ENCODE measurements at places on chromosomes 5 and 9.

DNA sequence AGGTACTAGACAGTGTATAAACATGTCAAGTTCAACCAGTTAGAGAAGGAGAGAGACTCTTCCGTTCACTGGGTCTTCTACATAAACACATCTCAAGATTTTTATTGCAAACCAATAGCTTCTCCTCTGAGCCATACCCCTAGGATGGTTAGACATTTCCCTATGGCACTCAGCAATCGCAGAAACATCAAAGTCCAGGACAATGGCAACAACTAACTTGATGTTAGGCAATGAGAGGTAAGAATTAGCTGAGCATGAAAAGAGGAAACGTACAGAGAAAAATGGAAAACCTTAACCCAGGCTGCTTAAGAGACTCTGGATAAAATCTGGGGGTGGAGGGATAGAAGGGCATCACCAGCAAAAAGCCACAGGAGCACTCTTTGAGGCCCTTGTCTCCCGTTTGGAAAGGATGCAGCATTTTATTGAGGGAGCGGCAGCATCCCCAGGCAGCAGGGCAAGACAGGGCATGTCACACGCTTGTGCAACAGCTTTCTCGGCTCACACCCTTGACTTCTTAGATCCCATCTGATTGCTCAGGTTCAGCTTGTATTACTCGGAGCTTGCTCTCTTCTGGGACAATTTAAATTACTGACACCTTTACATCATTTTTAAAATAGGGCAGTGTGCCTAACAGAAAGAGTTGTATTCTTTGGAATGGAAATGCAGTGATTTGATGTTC, 8.6 kb upstream of the PSAT1 start:
- DNase-seq = no peak

DNA sequence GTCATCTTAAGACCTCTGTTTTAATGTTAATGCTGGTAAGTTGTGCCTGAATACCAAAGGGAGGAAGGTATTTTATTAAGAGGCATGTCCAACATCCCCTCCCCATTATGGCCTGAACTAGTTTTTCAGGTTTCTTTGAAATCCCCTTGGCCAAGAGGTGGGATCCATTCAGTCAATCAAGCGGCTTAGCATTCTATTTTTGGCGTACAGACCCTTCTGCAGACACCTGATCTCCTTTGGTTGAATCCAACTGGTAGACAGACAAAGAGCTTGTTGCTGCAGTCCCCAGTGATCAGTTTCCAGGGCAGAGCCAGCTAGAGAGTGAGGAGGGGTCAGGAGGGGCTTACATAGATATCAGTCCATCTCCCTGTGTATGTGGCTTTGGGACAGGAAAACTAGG, 7.9 kb upstream of the KCNMB1 start:
- no peak for DNase-seq

DNA sequence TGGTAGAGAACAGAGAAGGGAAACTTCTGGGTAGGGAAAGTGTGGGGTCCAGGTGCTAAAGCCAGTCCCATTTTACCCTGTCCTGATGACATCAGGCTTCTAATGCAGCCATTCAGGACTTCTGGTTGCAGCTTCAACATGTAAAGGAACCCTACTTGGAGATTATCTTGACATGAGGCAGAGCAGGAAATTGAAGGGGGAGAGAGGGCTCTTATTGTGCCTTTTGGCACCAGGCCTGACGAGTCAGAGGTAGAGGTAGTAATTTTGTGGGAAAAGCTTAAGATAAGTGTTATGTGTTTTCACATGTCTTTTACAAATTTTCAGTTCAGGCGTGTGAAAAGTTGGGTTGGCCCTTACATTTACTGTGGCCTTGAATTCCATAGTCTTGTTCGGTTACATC, 102.4 kb upstream of the APC start:
- no peak for DNase-seq

GRCh38 chr5:43208658-43209057, 16.6 kb downstream of the NIM1K start:
- no peak for DNase-seq

DNA sequence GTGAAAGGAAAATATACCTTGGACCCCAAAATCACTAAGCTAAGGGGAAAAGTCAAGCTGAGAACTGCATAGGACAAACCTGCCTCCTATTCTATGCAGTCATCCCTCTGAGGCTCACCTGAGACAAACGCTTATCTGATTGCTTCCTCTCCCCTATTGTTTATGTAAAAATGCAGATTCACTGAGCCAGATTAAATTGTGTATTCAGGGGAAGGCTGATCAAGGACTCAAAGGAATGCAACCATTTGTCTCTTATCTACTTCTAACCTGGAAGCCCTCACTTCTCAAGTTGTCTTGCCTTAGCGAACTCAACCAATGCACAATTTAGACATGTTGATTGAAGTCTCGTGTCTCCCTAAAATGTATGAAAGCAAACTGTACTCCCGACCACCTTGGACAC, 13.3 kb downstream of the SPARC start:
- DNase-seq = no peak

DNA sequence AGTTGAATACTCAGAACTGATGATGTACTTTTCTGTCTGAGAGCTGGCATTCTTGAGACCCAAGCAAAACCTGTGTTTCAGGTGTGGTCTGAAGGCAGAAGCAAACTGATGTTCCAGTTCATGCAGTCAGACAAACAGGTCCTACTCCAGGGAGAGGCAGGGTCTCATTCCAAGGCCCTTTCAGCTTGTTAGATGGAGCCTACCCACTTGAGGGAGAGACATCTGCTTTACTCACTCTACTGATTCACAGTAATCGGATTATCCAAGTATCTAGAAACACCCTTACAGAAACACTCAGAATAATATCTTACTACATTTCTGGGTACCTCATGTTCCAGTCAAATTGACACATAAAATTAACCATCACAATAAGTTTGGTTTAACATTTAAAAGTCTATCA, 207.8 kb downstream of the KDM4C start:
- no peak for DNase-seq

DNA sequence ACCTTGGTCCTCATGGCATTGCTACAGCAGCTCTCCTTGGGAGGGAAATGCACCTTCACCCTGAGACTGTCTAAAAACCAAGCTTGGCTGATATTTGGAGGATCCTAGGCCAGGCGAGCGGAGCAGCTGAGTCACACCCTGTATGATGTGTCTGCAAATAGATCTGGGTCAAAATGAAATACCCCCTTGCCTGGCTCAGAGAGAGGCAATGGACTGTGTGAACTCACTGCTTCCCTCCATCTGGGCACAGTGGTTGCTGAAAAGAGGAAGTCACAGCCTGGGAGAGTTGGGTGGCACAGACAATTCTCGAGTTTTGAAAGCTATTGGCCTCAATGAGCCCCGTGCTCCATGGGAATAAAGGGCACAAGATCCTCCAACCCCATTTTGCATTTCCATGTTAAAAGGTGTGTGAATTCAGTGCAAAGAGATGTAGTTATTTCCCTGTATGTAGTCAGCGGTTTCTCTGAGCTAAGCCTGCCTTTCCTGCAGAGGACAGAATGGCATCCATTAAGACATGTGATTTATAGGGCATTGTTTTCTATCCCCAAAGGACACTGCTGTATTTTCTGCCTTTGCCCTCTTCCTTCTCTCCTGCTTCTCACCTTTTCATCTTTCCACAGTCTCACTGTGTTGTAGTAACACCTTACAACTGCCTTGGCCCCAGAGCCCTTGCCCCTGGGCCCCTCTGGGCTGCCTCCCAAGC, 177.2 kb downstream of the GADD45G start:
- DNase-seq = no peak

GRCh38 chr9:134566196-134566847, 75.3 kb upstream of the COL5A1 start:
- DNase-seq = no peak

GRCh38 chr9:90141723-90142122, 500.9 kb downstream of the DIRAS2 start:
- no peak for DNase-seq

GRCh38 chr5:1502046-1502736, 21.6 kb downstream of the LPCAT1 start:
- DNase-seq = peak; percentile 69

GRCh38 chr5:179288101-179288808, 57.0 kb downstream of the ADAMTS2 start:
- DNase-seq = no peak

- no peak for DNase-seq
Measured at GRCh38 chr5:93588352-93589151, 5.5 kb downstream of the NR2F1 start.

DNA sequence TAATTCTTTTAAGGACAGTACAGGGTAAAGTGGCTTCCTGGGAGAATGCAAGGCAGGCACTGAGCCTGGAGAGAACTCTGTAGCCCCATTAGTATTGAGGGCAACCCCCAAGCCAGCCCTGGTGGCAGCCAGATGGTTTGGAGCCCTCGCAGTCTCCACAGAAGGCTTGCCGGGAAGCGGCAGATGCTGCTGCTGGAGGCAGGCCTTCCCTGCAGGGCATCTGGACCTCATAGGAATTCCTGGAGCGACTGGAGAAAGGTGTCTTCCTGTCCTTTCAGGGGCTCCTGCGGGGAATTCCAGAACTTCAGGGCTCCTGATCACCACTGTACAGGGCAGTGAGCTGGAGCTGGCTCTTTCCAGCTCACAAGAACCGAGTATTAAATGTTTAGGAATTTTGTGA, 167.5 kb downstream of the INSYN2B start:
- DNase-seq = no peak

GRCh38 chr9:109244179-109245132, 76.4 kb downstream of the EPB41L4B start:
- peak; percentile 37 for DNase-seq

DNA sequence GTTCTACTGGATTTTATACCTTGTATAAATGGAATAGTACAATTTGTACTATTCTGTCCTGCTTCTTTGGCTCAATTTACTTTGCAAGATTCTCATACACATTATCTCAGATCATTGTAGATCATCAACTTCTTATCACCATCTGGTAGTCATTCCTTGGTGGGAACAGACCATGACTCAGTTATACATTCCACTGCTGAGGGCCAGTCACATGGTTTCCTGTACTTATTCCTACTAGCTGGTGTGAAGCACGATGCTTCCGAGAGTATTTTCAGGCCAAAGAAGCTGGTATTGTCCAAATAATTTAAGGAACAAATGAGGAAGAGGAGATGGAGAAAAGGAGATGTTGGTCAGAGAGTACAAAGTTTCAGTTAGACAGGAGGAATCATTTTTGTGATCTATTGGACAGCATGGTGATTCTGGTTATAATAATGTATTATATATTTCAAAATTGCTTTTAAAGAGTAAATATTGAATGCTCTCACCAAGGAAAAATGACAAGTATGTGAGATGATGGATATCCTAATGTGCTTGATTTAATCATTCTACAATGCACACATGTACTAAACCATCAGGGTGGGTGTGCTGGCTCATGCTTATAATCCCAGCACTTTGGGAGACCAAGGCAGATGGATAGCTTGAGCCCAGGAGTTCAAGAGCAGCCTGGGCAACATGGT, 124.1 kb downstream of the SYK start:
- DNase-seq = no peak

GRCh38 chr9:19470981-19471650, 62.3 kb downstream of the ACER2 start:
- no peak for DNase-seq

GRCh38 chr5:159415301-159415937, 85.1 kb upstream of the IL12B start:
- no peak for DNase-seq

GRCh38 chr5:69152731-69153130, 14.2 kb upstream of the CCNB1 start:
- DNase-seq = no peak

DNA sequence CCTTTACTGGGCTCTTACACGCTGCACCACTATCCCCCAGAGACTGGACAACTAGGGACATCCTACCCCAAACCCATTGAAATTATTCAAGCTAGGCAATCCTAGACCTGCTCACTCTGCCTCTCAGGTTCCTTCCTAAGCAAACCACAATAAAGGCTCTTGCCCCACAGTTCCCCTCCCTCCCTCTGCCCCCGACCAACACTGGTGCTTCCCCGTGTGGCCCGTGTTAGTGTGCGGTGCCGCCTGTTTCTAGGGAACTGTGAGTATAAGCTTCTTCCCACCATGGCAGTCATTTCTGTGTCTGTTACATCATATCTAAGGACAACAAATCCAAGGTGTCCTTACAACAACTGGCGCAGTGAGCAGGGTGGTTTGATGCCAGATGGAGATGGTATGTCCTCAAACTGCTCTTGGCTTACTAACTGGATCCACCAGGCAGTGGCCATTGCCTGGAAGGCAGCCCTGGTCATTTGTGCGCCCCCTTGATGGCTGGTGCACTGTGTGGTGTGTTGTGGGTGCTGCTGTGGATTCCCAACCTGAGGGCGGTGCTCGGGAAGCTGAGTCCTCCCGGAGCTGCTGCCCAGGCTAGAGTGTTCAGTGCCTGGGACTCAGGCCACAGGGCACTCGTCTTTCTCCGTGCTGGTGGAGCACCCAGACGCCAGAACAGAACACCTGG, 8.4 kb upstream of the MXD3 start:
- no peak for DNase-seq

DNA sequence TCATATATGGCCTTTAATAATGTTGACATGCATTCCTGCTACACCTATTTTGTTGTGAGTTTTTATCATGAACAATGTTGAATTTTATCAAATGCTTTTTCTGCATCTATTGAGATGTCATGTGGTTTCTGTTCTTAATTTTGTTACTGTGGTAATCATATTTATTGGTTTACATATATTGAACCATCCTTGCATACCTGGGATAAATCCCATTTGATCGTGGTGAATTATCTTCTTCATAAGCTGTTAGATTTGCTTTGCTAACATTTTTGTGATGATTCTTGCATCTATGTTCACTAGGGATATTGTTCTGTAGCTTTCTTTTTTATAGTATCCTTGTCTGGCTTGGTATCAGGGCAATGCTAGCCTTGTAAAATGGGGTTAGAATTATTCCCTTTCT, 222.0 kb downstream of the WDR70 start:
- no peak for DNase-seq

DNA sequence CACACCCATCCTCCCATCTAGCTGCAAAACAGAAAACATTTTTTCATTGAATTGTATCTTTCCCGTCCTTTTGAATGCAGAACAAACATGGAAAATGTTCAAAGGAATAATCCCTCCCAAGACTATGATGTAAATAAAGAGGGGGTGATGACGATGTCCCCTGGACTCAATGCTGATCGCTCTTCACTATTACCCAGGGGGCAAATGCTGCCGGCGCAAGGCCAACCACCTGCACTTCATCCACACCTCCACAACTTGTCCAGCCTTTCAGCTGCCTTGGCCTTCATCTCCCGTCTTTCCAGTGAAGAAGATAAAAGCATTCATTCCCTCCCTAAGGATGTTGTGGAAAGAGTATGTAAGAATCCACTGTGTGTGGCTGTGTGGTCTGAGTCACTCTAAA, 240.3 kb downstream of the AGTPBP1 start:
- DNase-seq = no peak

- no peak for DNase-seq
Measured at GRCh38 chr5:141870228-141870627, 8.0 kb downstream of the PCDH1 start.

DNA sequence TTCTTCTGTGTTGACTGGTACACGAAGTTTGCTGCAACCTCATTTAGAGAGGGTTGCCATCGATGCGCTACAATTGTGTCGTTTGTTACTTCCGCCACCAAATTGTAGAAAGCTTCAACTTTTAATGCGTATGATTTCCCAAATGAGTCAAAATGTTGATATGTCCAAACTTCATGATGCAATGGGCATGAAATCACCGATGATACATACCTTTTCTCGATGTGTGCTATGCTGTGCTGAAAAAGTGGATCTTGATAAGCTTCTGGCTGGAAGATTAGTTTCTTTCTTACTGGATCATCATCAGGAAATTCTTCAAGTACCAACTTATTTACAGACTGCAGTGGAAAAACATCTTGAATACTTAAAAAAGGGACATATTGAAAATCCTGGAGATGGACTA, 65.7 kb downstream of the TMEM38B start:
- no peak for DNase-seq

GRCh38 chr5:171275841-171276544, 33.1 kb upstream of the TLX3 start:
- DNase-seq = no peak

- DNase-seq = no peak
Measured at GRCh38 chr9:84323858-84324257, 16.7 kb downstream of the SLC28A3 start.
